Uterus (tissue), 4 donors: ENCODE measurements at places on chromosomes 4 and X. TPM values are rescaled to one million over a fixed set of nuclear protein-coding genes. Genes with fewer than 3 reads are reported as not detected.
A peak's percentile ranks its signal among the peaks of the same experiment; 100 is the strongest.

- no peaks in the 10 kb centered on the region for H3K4me1 ChIP-seq
- H3K4me3 ChIP-seq: no peak overlapping the region
- no peaks in the 10 kb centered on the region for H3K36me3 ChIP-seq
- no peak overlapping the region for H3K27ac ChIP-seq
- peak; percentile 27 for DNase-seq
- no peaks in the 10 kb centered on the region for H3K27me3 ChIP-seq
Observed at GRCh38 chr4:26178854-26179253, 142.0 kb upstream of the RBPJ start.

DNA sequence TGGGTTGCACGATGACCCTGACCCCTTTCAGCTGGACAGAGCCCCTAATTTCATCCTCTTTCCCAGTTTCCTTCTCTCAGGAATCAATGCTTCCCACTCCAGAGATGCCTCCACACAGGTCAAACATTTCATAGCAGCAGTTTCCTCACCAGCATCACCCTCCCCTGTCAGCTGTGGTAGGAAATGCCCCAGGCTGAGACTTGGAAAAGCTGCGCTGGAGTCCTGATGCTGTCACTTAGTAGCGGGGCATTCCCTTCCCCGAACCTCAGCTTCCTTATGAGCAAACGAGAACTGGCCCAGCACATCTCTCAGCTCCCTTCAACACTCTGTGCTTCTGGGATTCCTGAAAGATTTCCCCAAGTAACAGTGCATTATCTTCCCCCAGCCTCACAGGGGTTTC is 2.7 kb downstream of the GJB1 start:
- no peak overlapping the region for H3K4me3 ChIP-seq
- no peak for DNase-seq
- no peaks in the 10 kb centered on the region for H3K4me1 ChIP-seq
- no peaks in the 10 kb centered on the region for H3K27me3 ChIP-seq
- H3K36me3 ChIP-seq: no peaks in the 10 kb centered on the region

- no peak overlapping the region for H3K27ac ChIP-seq
- no peak for DNase-seq
- H3K4me1 ChIP-seq: no peaks in the 10 kb centered on the region
- H3K4me3 ChIP-seq: no peak overlapping the region
Observed at GRCh38 chr4:101049549-101050001, 297.8 kb downstream of the PPP3CA start.

GRCh38 chrX:40570346-40571093 is 10.2 kb upstream of the ATP6AP2 start:
- H3K4me1 ChIP-seq: no peaks in the 10 kb centered on the region
- no peak overlapping the region for H3K27ac ChIP-seq
- H3K4me3 ChIP-seq: no peak overlapping the region
- H3K27me3 ChIP-seq: no peaks in the 10 kb centered on the region

Gene PAGE1
- not detected for total RNA-seq

Gene LGI2
- total RNA-seq: 23.7 TPM
